ENCODE measurements at places on chromosomes 6 and 20. TPM values are rescaled to one million over a fixed set of nuclear protein-coding genes. Genes with fewer than 3 reads are reported as not detected.
A peak's percentile ranks its signal among the peaks of the same experiment; 100 is the strongest.

DNA sequence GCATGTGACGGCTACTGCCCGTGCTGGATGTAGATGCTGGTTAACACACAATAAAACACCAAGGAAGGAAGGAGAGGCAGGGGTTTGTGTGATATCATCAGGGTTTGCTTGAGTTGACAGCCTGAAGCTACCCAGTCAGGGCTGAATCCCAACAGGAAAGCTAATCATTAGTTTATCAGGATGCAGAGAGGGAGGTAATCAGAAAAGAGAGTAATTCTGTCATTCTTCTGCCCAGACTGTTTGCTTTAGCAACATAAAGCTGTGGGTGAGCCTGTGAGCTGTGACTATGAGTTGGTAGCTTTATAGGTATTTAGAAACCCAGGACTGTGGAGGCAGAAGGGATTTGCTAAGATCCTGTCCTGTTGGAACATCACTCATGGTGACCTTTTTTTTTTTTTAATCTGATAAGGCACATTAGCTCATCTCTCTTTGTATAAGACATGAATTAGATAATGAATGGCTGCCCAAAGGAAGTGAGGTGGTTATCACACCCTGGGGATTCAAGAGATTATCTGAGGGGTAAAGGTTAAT, 79.3 kb downstream of the CAP2 start:
- peak; percentile 41 for DNase-seq

The PKIG gene
- total RNA-seq = 51.9 TPM

GRCh38 chr6:169725125-169726048, 1.1 kb upstream of the PHF10 start:
- peak; percentile 82 for DNase-seq

DNA sequence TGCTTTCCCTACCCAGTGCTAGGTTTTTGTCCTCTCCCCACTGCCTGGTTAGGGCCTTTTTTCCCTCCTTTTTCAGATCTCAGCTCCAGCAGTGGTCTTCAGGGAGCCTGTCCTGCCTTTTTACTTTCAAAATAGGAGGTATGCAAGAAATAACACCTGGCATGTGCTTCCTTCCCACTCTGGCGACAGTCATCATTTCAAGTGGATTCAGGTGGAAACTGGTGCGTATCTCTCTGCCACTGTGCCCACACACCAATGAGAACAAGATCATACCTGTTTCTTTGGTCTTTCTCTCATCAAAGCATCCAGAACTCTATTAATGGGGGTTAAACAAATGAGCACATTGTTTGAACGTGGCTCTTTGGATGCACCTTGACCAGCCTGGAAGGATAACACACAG, 95.7 kb upstream of the GGTLC1 start:
- no peak for DNase-seq

DNA sequence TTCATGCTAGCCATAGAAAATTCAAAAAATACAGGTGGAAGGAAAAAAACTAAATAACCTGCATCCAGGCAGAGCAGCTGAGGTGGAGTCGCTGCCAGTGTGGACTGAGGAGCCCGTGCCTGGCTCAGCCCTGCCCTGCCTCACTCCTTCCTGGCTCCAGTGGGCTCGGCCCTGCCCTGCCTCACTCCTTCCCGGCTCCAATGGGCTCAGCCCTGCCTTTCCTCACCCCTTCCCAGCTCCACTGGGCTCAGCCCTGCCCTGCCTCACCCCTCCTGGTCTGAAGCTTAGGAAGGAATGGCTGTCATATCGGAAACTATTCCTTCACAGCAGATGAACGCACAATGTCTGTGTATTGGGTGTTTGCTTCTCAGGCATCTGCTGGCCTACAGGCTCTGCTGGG, 142.1 kb downstream of the SMOC2 start:
- no peak for DNase-seq

- DNase-seq = no peak
These were observed 48.5 kb downstream of the FHL5 start for GRCh38 chr6:96611342-96611991.

DNA sequence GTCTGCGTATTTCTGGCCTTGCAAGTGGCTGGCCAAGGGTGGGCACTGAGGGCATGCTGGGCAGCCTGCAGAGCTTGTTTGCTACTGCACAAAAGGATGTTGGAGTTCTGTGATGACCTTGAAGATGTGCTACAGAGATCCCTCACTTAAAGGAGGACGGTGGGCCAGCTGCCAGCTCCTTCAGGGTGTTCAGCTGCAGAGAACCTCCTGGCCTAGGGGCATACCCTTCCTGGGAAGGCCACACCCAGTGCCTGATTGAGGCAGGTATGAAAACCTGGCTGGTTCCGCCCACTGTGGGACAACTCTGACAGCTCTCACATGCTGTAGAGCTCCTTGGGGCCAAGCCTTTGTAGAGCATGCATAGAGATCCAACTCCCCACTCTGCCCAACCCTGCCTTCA, 3.0 kb upstream of the KCNK17 start:
- no peak for DNase-seq

- DNase-seq = peak; percentile 56
These were observed 549 bp downstream of the ANKRD6 start for GRCh38 chr6:89433252-89434149.

DNA sequence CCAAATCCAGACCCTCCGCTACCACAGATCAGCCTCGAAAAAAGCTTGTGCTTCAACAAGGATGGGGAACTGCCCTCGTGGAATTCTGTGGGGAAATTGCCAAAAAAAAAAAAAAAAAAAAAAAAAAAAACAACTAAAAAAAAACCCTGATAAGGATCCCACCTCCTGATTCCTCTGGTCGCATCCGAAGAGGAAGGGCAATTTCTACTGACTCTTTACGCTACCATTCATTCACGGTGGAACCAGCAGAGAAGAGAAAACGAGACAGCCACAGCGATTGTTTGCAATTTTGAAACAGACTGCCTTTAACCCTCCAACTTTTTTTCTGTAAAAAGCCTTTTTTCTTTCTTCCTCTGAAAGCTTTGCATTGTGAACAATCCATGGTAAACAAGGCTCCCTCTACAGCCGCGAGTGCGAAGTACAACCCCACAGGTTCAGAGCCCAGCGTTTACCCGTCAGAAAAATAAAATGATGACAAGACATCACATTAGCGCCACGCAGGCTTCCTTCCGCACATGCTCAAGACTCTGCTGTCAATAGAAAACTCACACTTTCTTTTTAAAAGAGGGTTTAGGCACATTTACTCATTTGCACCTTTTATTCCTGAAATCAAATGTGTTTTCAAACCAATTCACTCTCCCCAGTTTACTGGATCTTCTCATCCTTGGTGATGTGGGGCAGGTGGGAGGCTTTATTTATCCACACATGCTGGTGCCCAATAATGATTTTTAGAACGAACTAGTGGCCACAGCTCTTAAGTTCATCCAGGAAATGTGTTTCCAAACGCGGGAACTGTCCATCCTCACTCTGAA, 100.0 kb downstream of the NOL4L start:
- peak; percentile 94 for DNase-seq

DNA sequence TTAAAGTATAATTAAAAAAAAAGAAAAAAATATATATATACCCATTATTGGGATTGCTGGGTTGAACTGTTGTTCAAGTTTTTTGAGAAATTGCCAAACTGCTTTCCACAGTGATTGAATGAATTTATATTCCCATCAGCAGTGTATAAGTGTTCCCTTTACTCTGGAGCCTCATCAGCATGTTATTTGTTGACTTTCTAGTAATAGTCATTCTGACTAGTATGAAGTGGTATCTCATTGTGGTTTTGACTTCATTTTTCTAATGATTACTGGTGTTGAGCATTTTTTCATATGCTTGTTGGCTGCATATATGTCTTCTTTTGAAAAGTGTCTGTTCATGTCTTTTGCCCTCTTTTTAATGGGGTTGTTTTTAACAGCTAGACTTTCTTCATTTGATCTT, 1260.8 kb upstream of the GJE1 start:
- DNase-seq = no peak

The MUC22 gene
- total RNA-seq = 0.03 TPM

DNA sequence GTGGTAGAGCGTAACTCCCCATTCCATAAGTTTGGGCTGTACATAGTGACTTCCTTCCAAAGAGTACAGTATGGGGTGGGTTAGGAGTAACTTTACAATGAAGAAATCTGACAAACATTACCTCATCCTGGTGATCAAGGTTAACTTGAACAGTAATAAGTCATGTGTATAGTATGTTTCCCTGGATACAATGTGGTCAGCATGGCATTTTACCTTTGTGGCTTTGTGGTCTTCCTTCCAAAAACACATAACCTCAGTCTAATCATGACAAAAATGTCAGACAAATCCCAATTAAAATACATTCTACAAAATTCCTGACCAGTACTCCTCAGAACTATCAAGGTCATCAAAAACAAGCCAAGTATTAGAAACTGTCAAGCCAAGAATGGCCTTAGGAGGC, 225.1 kb downstream of the UBE3D start:
- DNase-seq = no peak

DNA sequence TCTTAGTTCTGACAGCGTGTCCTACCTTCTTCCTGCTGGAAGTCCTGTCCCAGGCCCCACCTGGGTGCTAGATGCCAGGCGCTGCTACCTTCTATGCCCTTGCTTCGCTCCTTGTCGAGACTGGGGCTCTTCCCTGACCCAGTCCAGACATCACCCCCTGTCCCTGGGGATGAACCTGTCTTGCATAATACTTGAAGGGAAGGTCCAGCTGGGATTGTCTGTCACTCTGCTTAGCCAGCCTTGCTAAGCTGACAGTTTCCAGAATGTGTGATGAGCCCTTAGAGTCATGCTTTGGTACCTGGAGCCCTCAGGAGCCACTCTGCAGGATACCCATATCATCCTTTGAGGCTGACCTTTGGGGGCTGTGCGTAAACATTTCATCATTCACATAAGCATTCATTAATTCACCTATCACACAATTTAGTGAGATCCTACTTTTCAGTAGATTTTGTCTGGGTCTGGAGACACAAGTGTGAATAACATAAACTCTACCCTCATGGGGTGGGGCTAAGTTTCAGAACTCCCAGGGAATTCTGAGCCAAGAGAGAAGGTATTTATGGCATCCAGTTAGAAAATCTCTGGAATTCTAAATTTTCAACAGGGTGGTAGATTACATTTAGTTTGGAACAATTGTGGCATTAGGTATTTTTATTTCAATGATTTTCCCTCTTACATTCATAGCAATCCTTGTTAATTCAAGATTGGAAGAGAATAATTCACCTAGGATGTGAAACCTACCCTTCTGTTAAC, 151.1 kb upstream of the HDAC2 start:
- DNase-seq = no peak

- DNase-seq = no peak
These were observed 58.5 kb upstream of the CEP85L start for GRCh38 chr6:118709859-118710350.

The TXLNB gene
- 0.56 TPM for total RNA-seq

DNA sequence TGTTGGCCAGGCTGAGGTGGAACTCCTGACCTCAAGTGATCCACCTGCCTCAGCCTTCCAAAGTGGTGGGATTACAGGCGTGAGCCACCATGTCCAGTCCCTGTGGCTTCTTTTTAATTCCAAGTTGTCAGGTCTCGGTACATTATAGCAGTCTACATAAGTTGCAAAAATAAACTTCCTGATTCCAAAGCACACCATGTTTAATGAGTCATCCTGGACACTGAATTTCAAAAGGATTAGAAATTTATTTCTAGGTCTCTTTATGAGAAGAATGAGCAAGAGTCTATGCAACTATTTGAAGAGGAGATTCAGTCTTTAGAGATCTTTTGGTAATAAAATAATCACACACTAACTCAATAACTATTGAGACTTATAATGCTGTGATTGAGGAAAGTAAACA, 63.9 kb upstream of the MCHR2 start:
- no peak for DNase-seq

DNA sequence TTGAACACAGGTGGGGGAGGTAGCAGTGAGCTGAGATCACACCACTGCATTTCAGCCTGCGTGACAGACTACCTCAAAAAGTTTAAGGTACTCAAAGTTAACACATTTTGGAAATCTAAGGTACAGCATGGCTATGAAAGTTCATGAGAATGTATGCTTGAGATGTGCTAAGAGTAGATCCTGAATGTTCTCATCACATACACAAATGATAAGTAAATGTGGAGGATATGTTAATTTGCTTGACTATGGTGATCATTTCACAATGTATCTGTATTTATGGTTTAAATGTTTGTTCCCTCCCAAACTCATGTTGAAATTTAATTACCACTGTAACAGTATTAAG, 20.1 kb upstream of the SERPINB1 start:
- no peak for DNase-seq

The DNAH8 gene
- 0.03 TPM for total RNA-seq

The ZNF165 gene
- total RNA-seq = 9.4 TPM

GRCh38 chr6:151948002-151948743, 140.7 kb downstream of the ESR1 start:
- DNase-seq = no peak

The TP53TG5 gene
- not detected for total RNA-seq

The SSTR4 gene
- 0.53 TPM for total RNA-seq

DNA sequence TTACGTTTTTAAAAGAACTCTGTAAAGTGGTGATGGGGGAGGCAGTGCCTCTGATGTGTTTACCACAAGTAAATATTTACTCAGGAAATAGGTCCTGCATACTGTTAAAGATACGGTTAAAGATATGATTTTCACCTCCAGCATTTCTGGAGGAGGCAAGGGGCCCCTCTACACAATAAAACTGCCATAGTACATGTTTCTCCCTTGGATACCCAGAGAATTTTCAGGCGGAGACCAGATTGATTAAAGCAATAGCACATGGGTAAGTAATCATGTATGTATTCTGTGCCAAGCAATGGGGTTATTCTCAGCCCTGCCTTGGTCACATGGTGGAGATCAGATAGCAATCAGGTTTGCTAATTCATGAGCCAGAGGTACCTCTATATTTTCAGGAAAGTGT, 9.6 kb downstream of the RIPOR2 start:
- DNase-seq = no peak

DNA sequence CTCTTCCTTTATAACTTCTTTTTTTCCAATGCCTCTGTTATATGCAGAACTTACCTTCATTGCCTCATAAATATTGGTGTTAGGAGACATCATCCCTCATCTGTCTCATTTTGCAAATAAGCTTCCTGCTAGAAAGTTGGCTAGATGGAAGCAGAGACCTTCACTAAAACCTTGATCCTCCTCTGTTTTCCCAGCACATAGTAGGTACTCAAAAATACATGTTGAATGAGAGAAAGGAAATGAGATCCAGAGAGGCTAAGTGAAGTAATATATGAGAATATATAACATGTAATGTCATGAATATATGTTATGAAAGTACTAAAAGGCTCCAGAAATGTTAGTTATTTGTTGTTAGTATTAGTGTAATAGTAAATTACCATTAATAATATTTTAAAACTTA, 91.9 kb downstream of the CDKAL1 start:
- no peak for DNase-seq

All from hepatocyte (in vitro differentiated cells).